GM12891 (cell line): ENCODE measurements at places on chromosomes 11 and 22.
A peak's percentile ranks its signal among the peaks of the same experiment; 100 is the strongest.

DNA sequence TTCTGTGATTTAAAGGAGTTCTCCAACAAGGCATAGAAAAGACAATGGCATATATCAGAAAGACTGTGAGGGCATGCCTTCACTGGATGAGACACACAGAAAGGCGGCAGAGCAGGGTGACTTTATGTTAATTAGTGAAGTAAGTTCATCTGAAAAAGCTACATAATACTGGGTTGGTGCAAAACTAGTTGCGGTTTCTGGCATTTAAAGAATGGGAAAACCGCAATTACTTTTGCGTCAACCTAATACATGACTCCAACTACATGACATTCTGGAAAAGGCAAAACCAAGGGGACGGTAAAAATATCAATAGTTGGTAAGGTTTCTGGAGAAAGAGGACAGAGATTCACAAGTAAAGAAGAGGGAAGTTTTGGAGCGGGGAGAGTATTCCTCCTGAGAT, 5.1 kb downstream of the RFPL1 start:
- no peak for DNase-seq

- no peak for DNase-seq
Measured at GRCh38 chr11:61626580-61627380, 45.9 kb upstream of the SYT7 start.

GRCh38 chr22:40425082-40425481, 54.7 kb downstream of the SGSM3 start:
- DNase-seq, result no peak

DNA sequence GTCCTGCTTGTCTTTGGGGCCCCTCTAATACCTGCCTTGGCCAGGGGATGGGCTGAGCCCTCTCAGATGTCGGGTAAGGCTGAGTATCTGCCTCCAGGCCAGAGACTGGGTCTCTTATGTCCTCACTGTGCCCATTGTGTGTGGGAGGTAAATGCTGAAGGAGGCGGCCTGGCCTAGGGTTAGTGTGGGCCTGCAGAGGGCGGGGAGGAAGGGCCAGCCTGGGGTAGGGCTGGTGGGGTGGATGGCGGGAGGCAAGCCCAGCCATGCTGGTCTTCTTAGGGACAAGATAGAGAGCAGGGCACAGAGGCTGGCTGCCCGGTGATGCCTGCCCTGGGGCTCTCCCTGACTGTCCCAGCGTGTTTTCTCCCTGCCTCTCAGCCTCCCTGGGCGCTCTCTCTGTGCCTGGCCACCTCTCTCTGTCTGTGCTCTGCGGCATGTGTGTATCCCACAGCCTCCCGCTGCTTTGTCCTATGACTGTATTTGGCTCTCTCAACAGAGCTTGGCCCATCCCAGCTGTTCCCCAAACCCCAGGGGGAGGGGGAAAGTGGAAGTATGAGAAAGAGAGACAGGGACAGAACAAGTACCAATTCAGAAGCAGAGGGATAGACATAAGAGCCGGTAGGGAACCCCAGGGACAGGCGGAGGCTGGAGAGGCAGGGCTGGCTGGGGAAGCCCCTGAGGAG, 57.0 kb downstream of the PDE2A start:
- DNase-seq, result no peak

DNA sequence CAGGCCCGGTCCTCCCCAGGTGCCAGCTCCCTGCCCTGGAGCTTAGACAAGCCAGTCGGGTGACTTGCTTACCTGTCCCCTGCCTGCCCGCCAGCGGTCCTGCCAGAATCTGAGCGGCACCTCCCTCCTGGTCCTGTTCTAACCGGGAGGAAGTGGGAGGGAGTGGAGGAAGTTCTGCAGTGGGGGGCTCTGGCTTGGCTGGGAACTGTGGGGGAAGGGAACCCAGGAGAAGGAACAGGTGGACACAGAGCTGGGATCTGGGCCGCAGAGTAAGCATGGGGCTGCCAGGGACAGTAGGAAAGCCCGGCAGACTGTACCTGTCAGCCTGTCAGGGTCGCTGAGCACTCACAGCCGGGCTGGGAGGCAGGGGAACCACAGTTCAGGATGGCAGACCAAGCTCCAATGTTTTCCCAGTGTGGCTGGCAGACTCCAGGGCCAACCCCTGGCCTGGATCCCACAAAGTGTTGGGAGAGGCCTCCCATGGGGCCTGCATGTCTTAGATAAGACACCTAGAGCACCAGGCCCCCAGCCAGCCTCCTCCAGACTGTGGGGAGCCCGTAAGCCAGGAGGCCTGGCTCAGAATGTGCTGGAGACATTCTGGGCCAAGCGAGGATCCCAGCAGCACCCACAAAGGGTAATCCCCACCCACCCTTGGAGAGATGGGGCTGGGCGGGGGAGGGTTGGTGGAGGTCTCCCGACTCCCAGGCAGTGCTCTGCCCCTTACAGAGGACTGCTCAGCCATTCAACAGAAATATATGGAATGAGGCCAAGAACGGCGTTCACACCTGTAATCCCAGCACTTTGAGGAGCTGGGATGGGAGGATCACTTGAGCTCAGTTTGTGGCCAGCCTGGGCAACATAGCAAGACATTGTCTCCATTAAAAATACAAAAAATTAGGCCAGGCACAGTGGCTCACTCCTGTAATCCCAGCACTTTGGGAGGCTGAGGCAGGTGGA, 2.3 kb downstream of the CYB5R3 start:
- peak; percentile 21 for DNase-seq

DNA sequence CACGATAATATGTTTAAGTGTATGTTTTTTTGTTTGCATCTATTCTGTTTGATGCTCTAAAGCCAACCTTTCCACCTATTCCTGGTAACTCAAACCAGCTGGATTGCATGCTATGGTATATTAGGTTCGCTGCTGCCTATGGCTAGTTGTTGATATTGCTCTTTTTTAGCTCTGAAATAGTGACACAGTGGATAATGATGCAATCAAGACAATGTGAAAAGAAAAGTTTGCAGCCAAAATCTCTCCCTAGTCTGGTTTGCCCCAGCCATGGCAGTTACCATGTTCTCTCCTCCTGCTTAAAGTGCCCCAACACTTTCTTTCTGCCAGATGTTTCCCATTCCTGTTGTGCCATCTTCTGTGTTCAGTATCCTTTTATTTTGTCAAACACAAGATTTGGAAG, 269.7 kb downstream of the DYNC2H1 start:
- no peak for DNase-seq

DNA sequence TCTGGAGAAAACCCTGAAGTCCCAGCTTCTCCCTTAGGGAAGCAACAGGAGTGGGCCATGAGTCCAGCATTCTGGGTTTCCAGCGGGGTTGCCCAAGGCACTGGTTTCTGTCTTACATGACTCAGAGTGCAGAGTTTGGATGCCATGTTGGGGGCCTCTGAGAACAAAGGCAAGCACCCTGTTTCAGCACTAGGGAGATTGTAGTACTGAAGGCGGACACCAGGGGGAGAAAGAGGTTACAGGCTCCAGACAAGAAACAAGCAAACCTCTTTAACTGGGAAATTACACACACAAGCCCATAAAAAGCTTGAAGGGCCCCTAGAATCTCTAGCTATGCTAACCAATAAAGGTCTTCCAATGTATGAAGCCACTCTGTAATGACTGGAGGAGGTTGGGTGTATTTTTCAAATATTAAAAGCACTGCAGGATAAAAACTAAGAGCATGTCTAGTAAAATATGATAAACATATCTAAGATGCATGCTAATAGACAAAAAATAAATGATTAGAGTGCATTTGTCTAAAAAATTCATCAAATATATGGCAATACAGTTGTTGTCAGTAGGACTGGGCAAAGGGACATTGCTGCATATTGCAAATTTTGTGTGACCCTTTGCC, 7.1 kb downstream of the MS4A6E start:
- peak; percentile 36 for DNase-seq

- no peak for DNase-seq
Measured at GRCh38 chr11:122709039-122709760, 53.7 kb downstream of the UBASH3B start.

DNA sequence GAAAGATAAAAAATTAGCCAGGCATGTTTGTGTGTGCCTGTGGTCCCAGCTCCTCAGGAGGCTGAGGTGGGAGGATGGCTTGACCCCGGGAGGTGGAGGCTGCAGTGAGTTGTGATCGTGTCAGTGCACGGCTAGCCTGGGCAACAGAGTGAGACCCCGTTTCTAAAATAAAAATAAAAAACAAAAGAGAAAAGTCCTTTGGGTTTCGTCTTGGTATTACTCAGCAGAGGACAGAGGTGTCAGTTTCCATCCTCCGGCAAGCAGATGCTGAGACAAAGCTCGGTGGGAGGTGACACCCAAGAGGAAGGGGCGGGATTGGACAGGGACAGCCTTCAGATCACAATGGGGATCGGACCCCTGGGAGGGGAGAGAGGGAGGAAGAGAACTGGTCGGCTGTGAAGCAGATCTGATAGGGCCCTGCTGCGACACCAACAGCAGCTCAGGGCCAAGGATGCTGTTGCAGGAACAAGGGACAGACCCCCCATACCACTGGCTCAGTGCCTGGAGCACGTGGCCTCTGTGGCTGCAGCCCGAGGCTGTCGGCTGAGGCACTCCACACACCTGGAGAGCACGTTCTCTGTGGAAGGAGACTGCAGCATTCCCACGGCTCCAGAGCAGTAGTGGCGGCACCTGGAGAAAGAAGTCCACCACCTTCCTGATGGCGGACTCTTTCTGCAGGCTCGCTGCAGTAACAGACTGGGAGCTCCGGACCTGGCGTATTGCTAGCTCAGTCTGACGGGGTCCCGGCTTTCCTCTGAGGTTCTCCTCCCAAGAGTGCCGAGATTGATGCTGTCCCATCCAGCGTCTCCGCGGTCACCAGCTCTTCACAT, 5.2 kb upstream of the BID start:
- peak; percentile 69 for DNase-seq

- no peak for DNase-seq
Measured at GRCh38 chr11:64289002-64289564, 2.0 kb upstream of the KCNK4 start.

DNA sequence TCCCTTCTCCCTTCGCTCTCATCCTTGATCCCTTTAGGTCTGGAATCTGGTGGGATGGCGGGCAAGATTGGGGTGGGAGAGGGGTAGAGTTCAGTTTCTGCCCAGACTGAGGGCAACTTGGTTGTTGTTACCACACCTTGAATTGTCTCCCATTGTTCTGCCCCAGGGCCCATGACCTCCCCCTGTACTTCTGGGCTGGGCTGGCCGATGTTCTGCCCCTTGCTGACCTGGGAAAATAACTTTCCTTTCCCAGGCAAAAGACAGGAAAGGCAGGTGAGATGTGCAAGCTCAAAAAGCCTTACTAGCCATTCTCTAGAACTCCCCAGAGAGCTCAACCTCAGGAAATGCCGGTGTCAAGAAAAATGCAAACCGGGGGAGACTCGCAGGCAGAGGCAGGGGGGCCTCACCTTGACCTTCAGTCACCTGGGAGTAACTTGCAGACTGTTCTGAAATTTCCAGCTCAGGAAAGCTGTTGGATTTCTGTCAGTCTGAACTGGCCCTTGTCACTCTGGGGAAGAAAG, 32.4 kb upstream of the EIF3D start:
- DNase-seq, result no peak

DNA sequence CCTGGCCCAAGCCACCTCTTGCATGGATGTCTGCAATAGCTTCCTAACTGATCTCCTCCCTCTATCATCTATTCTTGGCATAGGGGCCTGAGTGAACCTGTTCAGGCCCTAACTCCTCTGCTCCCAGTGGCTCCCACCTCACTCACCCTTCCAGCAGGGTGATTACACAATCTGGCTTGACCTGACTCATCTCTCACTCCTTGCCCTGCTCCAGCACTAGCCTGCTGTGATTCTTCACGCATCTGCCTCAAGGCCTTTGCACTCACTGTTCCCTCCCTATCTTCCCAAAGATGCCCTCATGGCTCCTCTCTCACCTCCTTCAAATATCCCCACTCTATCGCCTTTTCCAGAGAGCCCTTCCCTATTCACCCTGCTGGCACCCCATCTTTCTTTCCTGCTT, 10.5 kb downstream of the SCN4B start:
- DNase-seq, result no peak

- no peak for DNase-seq
Measured at GRCh38 chr22:19199479-19199878, 20.9 kb upstream of the SLC25A1 start.

DNA sequence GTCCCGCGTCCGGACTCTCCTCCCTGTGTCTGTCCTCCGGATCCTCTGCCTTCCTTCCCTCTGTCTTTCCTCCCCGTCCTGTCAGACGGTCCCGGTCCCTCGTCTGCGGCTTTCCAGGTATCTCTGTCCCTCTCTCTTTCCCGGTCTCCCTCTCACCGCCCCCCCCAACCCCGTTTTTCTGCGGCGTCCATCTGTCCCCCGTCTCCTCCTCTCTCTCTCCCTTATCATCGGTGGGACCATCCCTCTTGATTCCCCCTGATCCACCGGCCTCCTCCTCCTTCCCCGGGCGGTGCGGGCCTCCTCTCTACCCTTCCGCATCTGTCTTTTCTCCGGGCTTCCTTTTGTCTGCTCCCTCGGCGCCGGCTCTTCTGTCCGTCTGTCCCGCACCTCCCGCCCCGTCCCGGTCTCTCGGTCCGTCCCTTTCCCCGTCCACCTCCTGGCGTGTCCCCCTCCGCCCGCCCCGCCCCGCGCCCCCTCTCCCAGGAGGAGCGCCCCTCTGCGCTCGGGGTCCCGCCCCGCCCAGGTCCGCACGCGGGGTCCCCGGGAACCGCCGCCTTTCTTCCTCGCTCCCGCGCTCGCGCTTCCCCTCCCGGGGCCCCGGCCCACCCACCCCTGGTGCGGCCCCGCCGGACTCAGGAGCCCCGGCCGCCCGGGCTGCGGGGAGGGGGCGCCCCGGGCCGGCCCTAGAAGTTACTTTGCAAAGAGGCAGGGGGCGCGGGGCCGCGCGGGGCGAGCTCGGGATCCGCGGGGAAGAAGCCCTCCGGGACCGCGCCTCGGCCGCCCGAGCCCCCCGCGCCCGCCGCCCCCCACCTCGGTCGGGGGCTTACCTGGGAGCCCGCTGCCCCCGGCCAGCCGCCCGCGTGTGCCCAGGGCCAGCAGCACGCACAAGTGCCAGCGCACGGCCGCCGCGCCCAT, 568 bp downstream of the SCUBE1 start:
- no peak for DNase-seq

DNA sequence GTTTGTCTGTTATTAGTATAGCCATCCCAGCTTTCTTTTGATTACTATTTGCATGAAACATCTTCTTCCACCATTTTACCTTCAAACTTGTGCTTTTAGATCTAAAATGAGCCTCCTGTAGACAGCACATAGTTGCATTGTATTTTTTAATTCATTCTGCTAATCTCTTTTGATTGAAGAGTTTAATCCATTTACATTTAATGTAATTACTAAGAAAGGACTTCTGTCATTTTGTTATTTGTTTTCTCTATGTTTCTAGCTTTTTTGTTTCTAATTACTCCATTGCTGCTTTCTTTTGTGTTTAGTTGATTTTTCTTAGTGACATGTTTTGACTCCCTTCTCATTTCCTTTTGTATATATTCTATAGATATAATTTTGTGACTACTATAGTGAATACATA, 43.7 kb upstream of the ZBTB44 start:
- no peak for DNase-seq
